ENCODE measurements at places on chromosomes 16 and 17.
A peak's percentile ranks its signal among the peaks of the same experiment; 100 is the strongest.

DNA sequence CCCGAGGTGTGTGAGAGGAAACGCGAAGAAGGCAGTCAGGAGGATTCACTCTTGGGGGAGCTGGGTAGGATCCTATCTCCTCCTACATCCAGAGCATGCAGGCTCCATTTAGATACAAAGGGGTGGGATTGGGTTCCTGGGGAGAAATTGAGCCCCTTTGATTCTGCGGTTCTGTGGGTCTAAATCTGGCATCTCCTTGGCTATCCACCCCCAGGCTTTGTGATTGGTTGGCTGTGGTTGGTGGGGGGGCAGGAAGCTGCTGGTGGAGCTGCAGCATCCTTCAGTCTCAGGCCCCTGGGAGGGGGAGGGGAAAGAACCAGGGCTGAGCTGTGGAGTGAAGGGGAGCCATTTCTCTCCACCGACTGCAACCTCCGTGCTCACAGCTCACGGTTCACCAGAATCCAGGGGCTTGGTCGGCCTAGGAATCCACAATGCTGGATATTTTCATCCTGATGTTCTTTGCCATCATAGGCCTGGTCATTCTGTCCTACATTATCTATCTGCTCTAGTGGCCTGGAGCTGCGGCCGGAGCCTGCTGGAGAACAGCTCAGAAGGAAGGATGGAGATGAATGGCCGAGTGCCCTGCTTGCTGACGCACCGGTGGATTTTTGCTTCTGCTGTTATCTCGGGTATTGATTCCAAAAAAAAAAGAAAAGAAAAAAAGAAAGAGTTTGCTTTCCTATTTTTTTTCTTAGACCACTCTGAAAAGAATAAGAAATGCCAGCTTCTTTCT is at the start of gene LASP1NB:
Gene LASP1NB, plus strand, starts transcription at position 352 of the 733 bp plus-strand sequence.
- DNase-seq: no peak

DNA sequence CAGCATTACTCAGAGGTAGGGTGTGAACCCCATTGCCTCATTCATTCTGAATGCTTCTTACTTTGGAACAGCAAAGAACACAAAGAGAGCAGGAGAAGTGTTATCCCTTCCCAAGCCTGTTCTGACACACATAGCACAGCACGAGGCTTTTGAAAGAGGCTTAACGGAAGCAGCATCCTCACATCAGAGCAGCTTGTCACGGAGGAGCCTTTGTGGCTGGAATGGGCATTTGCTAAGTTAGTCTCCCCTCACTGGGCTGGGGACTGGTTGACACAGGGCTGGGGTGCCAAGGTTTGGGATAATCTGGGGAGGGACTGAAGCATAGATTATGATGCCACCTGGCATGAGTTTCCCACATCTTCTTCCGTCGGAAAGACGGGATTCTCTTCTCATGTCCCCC is 167.5 kb upstream of the DNAH9 start:
- no peak for DNase-seq

DNA sequence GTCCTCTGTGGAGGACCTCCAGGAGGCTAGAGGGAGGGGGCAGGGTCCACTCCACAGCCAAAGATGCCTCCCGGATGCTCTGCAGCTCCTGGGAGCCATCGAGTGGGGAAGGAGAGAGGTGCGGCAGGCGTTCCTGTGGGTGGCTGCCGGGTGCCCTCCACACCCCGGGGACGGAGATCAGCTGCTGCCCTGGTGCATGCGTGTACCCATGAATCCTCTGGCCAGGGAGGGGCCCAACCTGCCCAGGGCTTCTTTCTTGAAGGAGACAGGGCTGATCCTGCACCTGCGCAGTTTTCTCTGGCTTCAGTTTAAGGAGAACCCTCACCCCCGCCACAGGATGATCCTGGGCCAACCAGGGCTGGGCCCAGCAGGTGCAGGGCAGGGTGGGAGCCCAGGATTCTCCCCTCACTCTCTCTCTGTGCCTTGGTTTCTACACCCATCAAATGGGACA is 33.5 kb upstream of the DOC2B start:
- DNase-seq: no peak

- peak; percentile 63 for DNase-seq
Measured at GRCh38 chr17:47229535-47230443, 20.6 kb downstream of the MYL4 start.

DNA sequence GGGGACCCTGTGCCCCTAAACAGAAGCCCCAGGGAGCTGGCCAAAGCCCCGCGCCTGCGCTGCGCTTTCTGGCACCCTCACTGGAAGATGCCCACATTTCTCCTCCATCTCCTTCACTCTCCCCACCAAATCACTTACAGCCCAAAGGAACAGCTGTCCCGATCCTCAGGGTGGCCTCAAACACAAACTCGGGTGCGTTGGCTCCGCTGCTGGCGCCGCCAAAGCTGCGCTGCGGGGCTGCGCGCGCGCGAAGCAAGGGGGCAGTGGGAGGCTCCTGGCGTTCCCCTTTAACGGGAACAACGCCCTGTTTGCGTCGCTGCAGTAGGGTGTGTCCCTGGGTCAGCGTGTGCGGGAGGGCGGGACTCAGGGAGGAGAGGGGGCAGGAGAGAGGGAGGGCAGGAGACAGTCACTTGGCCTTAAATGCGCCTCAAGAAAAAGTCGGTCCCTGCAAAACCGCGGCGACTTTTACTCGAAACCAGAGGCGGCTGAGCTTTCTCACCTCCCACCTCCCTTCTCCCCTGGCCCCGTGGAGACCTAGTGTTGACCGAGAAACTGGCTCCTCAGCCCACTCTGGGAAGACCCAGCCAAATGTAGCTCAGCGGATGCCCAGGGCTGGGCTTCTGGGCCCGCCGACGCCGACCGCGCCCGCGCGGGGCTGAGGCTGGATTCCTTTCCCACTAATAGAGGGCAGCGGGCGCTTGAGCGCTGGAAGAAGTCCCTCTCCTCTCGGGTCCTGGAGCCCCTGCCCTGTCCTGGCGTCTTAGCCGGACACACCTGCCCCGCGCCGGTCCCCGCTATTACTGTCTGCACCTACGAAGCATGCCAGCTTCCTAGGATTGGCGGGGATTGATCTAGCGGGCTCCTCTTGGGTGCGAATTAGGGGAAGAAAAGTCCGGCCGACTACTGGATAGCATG is 2.6 kb downstream of the PMP22 start:
- DNase-seq: no peak

- DNase-seq: no peak
Measured at GRCh38 chr17:7706631-7707354, 1.8 kb downstream of the EFNB3 start.

- DNase-seq: no peak
Measured at GRCh38 chr17:73058022-73058421, 34.5 kb downstream of the SLC39A11 start.

DNA sequence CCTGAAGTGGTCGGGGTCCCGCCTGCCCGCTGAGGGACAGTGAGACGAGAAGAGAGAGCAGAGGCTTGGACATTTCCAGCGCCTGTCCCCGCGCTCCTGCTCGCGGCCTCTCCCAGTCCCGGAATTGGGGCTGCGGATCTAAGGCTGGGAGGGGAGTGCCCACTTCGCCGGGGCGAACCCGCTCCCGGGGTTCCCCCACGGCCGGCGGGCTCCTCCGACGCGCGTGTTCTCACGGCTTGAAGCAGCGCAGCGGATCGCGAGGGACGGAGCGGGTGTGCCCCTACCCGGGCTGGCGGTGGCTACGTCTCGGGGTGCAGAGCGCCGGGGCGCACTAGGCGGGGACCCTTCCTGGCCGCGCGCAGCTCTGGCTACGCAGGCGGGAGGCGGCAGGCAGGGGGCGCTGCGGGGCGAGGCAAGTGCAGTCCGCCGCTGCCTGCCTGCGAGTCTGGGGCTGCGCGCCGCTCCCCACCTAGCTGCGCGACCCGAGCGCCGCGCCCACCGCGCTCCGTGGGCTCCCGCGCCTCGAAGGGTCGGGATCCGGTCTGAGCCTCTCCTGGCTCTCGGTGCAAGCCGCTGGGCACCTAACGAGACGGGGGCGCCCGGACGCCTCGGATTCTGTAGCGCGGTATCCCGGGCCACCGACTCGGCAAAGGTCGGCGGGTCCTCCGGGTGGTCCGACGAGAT is 1.2 kb downstream of the NGFR start:
- peak; percentile 60 for DNase-seq

- no peak for DNase-seq
Measured at GRCh38 chr17:27624539-27624938, 6.4 kb upstream of the LGALS9 start.

- no peak for DNase-seq
Measured at GRCh38 chr16:78004517-78004916, 17.8 kb upstream of the CLEC3A start.

- no peak for DNase-seq
Measured at GRCh38 chr17:44310609-44311376, 2.4 kb downstream of the RUNDC3A start.

- no peak for DNase-seq
Measured at GRCh38 chr16:53908731-53909130, 204.8 kb downstream of the FTO start.

GRCh38 chr16:50024207-50024606 is 818 bp upstream of the CNEP1R1 start:
- DNase-seq: no peak

DNA sequence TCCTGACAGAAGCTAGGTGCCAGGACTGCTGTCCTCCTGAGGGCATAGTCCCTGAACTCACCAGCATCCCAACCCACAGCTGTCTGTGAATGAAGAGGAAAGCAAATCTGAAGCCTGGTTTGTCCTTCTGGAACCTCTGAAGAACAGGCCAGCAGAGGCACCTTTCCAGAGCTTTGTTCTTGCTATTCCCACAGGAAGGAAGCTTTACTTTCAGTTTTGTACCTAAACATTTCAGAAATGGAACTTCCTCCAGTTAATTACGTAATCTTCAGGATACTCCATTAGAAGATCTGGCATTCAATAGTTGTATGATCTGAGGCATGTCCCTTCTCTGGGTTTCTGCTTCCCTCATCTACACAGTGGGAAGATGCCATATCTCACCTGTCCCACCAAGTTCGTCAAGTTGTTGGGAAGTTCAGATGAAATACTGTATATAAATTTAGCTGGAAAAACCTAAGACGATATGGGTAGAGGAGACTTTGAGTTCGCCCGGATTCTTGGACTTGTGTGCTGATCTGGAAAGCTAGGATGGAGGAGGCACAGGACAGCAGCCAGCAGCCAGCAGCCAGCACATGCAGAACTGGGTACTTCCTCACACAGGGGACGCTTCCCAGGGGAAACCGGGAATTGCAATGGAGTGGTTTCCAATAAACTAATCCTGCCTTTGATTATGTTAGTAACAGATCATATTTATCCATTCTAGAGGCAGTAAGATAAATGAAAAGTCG is 22.4 kb downstream of the NXPH3 start:
- DNase-seq: no peak

DNA sequence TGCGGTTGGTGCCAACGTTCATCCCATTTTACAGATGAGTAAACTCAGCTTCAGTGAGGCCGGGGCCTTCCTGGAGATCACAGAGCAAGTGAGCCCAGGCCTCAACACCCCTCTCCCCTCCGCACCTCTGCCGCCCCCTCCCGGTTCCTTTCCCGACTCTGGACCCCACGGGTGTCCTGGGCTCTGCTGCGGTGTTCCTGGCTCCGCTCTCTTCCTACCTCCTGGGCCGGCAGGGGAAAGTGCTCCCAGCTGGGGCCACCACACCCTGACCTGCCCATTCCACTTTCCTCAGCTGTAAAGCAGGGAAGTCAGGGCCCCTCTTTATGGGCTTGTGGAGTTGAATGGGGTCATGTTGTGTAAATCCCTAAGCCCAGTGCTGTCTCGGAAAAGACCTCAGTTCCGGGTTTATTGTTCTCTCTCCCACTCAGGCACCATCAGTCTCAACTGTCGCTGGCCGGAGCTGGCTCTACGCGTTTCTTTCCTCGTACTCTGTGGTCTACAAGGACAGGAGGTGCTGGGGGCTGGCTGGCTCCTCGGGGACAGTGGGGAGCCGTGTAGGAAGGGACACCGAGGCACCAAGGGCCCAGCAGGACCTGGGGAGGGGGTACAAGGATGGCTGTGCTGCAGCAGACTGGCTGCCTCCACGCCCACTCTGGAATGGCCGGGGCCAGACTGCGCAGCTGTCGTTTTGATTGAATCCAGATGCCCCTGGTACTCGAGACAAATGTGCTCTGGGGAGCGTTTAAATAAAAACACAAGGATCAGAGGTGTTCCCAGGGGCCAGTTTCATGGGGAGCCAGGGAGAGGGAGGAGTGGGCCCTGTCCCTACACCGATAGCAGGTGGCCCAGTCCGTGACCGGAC is 21.7 kb upstream of the ACSF3 start:
- no peak for DNase-seq

DNA sequence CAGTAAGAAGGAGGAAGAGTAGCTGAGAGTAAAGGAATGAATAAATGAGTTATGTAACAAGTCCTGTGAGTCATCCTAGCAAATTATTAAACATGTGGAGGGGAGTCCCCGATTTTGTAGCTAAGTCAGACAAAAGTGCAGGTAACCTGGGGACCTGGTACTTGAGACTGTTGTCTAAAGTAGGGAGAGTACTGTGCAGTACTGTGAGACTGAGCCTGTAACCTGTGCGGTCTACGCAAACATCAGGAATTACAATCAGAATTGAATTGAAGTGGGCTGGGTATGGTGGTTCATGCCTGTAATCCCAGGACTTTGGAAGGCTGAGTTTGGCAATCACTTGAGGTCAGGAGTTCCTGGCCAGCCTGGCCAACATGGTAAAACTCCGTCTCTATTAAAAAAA is 35.7 kb downstream of the IKZF3 start:
- no peak for DNase-seq

GRCh38 chr16:1815461-1815860 is 11.2 kb downstream of the HAGH start:
- DNase-seq: no peak

- no peak for DNase-seq
Measured at GRCh38 chr17:39820541-39820940, 43.6 kb downstream of the IKZF3 start.

DNA sequence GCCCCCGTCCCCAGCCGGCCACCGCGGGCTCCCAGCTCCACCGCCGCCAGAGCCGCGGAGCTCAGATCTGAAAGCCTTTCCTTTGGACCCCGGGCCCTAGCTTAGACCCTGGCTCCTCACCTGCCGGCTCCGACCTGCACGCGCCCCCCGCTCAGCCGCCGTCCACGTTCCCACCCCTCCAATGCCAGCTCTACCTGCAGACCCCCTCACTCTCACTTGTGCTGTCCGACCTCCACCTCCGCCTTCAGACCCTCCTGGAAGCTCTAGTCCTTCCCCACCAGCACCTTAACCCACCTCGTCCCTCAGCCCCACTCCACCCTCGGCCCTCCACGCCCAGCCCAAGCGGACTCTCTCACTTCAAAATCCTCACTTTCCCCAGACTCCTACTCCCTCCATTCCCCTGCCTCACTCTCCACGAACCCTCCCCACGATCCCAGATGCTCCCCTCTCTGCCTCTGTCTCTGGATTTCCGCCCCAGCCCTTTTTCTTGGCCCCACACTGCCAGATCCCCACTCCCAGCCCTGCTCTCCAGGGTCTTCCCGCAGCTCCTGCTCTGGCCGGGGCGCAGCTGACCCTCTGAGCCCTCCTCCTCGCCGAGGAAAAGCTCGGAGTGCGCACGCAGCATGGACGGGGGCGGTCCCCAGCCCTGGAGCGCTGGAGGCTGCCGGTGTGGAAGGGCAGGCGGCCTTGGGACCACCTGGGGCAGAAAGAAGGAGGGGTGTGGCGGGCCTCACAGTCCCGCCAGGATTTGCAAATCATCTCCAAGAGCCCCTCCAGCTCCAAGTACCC is at the start of gene TMEM114:
Gene TMEM114, minus strand, starts transcription at position 612 of the 789 bp plus-strand sequence. CDS start 673 bp downstream, outside the sequence.
- DNase-seq: no peak

- peak; percentile 97 for DNase-seq
Measured at GRCh38 chr17:7484067-7484918, at the start of gene POLR2A. TSS of gene POLR2A (plus strand) at chr17:7484366.
